ENCODE measurements at places on chromosomes 11 and 22. TPM values are rescaled to one million over a fixed set of nuclear protein-coding genes. Genes with fewer than 3 reads are reported as not detected.
A peak's percentile ranks its signal among the peaks of the same experiment; 100 is the strongest.

DNA sequence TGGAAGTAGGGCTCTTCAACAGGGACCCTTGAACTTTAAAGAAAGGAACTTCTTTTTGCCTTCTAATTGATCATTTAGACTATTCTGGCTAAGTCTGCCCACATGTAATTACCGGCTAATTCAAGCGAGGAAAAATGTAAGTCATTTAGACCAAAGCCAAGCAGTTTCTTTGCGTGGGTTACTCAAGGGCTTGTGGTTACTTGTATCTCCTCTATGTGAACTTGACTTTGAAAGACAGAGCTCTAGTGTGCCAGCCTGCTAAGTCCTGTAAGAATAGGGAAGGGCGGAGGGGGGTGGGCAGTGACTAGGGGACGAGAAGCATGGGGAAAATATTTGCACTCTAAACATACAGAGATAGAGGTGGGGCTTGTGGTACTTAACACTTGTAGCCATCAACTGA is 145.2 kb upstream of the TEAD1 start:
- H3K4me3 ChIP-seq: no peak overlapping the region
- no peaks in the 10 kb centered on the region for H3K4me1 ChIP-seq
- DNase-seq: no peak

DNA sequence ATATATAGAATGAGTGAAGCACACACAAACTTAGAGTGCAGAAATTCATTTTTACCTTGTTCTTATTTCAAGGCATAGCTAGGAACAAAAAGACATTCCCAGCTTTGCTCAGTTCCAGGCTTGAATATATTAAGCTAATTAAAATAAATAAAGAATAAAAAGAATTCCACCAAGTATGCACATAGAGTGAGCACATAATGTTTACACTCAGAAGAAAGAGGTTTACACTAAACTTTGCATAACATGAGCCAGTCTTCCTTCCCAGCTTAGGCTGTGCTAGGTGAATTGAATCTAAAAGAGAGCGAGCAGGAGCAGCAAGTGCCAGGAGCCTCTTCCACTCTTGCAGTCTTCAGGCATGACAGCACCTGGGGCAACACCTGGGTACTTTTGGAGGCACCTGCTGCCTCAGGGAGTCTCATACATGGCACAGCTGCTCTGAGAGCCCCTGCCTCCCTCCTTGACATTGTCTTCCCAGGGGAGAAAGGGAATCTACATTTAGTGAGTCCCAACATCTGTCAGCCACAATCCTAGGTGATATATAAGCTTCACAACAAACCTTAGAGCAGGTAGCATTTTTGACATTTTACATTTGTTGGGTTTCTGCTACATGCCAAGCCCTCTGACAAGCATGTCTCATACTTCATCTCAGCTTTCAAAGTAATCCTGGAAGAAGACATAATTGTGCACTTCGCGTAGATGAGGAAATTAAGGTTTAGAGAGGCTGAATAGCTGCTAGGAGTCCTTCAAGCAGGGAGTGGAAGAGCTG is 732.7 kb upstream of the TENM4 start:
- no peak overlapping the region for H3K27ac ChIP-seq
- H3K36me3 ChIP-seq: no peaks in the 10 kb centered on the region
- no peak for DNase-seq
- no peaks in the 10 kb centered on the region for H3K4me1 ChIP-seq

DNA sequence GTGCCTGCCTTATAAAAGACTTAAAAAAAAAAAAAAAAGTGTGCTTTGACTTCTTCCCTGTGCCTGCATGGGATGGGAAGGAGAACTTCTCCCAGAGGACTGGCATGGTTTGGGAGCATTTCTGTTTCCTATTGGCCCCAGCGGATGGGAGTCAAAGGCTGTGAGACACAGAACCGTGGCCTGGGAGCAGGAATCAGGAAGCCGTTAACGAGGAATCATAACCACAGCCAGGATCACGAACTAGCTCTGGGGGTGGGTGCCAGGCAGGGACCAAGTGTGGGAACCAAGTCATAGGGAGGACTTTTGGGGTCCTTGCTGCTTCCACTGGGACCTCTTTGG is 526 bp downstream of the C1QTNF6 start:
- H3K4me3 ChIP-seq: peak overlapping the region; percentile 44
- H3K36me3 ChIP-seq: no peaks in the 10 kb centered on the region
- no peak for DNase-seq

DNA sequence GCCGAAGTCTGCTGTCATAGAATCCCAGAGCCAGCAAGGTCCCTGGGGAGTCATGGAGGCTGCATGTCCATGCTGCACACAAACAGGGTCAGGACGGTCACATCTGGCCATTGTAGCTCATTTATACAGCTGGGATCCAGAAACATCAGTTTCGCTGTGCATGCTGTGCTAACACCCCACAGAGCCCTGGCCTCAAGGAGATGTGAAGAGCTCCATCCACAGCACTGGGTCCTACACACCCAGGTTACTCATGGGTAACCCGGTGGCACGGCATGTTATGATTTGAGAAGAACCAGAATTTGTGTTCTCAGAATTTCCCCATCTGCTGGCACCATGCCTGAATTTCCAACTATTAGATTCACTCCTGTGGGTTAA is 146.3 kb upstream of the ARHGAP20 start:
- DNase-seq: no peak
- H3K27ac ChIP-seq: no peak overlapping the region
- peaks cover 3% of the 10 kb centered on the region for H3K4me1 ChIP-seq
- H3K36me3 ChIP-seq: no peaks in the 10 kb centered on the region

The TSPAN18 gene
- 4.1 TPM for polyA plus RNA-seq

- no peak overlapping the region for H3K27ac ChIP-seq
- H3K4me3 ChIP-seq: no peak overlapping the region
- no peaks in the 10 kb centered on the region for H3K36me3 ChIP-seq
- no peaks in the 10 kb centered on the region for H3K27me3 ChIP-seq
- no peak for DNase-seq
Measured at GRCh38 chr22:43232445-43232844, 45.5 kb upstream of the TTLL12 start.

The SERPING1 gene
- not detected for polyA plus RNA-seq

The CRACR2B gene
- 0.18 TPM for polyA plus RNA-seq

The P2RY2 gene
- polyA plus RNA-seq: not detected

- no peaks in the 10 kb centered on the region for H3K36me3 ChIP-seq
- H3K27me3 ChIP-seq: no peaks in the 10 kb centered on the region
- H3K27ac ChIP-seq: no peak overlapping the region
- H3K4me1 ChIP-seq: peaks cover 27% of the 10 kb centered on the region
- no peak for DNase-seq
Measured at GRCh38 chr11:117809236-117810055, 12.4 kb upstream of the DSCAML1 start.

GRCh38 chr22:39839917-39840510 is 53.5 kb downstream of the ENTHD1 start:
- peaks cover 32% of the 10 kb centered on the region for H3K4me1 ChIP-seq
- H3K4me3 ChIP-seq: no peak overlapping the region
- H3K27me3 ChIP-seq: no peaks in the 10 kb centered on the region
- H3K36me3 ChIP-seq: no peaks in the 10 kb centered on the region
- DNase-seq: no peak

DNA sequence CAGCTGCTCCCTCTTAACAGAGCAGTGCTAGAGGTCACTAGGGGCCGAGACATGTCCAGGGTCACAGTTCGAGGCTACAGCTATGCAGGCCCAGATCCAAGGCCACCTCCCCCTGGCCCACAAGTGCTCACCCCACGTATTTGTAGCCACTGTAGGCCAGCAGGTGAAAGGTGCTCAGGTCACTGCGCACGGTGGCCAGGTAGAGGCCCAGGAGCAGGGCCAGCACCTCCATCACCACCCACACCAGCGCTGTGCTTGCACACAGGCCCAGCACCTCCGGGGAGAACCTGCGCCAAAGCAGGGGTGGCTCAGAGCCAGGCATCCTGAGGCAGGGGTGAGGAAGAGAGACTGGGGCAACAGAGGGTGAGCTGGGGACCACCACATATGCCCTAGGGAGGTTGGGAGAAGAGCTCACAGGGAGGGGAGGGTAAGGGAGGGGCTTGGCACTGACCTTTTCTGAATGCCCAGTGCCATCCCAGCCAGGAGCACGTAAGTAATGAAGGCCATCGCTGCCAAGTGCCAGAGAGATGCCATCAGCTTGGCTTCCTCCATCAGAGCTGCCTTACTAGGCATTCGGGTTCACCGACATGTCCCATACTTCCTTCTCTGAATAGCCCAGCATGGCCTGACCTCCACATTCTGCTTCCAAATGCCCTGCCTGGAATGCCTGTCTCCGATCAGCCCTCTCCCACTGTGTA is 3.5 kb downstream of the YIF1A start:
- DNase-seq: no peak
- no peaks in the 10 kb centered on the region for H3K36me3 ChIP-seq
- H3K4me1 ChIP-seq: peaks cover 62% of the 10 kb centered on the region
- no peaks in the 10 kb centered on the region for H3K27me3 ChIP-seq
- H3K4me3 ChIP-seq: no peak overlapping the region

DNA sequence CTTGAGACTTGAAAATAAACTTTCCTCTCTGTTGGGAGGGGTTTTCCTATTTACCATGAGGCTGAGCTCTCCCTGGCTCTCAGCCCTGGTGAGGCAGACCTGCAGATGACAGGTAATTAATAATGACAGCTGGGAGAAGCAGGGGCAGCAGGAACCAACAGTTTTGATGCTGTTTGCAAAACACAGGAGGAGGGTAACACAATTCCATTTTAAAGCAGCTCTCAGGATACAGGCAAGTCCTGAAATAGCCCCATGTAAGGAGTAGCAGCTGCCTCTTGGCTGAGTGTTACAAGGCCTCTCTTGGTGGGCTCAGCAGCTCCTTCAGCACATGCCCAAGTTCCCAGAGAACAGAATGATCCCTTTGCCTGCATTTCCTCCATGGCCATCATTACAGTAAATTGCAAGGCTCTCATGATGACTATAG is 13.3 kb downstream of the PARVA start:
- DNase-seq: no peak
- H3K36me3 ChIP-seq: peaks cover 4% of the 10 kb centered on the region
- no peak overlapping the region for H3K4me3 ChIP-seq
- H3K4me1 ChIP-seq: no peaks in the 10 kb centered on the region
- peaks cover 8% of the 10 kb centered on the region for H3K27me3 ChIP-seq

The OR51E2 gene
- polyA plus RNA-seq: not detected

DNA sequence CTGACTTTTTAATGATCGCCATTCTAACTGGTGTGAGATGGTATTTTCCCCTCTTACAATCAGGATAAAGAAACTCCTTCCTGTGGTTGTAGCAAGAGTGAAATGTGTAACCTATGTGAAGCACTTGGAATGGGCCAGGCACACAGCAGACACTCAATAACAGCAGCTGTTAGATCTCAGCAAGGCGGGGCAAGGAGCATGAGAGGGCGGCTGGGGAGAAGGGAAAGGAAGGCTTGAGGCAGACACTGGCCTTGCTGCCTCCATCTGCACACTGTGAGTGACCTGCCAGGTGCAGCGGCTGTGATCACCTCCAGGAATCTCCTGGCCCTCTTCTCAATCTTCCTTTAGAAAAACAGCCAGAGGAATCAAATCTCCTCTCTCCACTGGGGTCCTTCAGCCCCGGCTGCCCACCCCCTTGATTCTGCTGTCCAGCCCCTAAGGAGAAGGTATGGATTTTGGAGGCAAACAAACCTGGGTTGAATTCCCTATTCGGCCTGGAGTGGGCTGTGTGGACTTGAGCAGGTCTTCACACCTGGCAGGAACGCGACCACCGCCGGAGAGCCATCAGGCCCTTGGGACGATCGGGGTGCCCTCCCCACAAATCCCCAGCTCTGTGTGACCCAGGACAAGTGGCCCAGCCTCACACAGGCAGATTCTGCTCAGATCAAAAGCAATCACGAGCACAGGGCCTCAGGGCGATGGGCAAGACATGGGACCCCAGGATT is 49.0 kb downstream of the RPUSD4 start:
- H3K27ac ChIP-seq: no peak overlapping the region
- H3K27me3 ChIP-seq: no peaks in the 10 kb centered on the region
- no peak overlapping the region for H3K4me3 ChIP-seq
- DNase-seq: no peak

The TCN1 gene
- not detected for polyA plus RNA-seq

DNA sequence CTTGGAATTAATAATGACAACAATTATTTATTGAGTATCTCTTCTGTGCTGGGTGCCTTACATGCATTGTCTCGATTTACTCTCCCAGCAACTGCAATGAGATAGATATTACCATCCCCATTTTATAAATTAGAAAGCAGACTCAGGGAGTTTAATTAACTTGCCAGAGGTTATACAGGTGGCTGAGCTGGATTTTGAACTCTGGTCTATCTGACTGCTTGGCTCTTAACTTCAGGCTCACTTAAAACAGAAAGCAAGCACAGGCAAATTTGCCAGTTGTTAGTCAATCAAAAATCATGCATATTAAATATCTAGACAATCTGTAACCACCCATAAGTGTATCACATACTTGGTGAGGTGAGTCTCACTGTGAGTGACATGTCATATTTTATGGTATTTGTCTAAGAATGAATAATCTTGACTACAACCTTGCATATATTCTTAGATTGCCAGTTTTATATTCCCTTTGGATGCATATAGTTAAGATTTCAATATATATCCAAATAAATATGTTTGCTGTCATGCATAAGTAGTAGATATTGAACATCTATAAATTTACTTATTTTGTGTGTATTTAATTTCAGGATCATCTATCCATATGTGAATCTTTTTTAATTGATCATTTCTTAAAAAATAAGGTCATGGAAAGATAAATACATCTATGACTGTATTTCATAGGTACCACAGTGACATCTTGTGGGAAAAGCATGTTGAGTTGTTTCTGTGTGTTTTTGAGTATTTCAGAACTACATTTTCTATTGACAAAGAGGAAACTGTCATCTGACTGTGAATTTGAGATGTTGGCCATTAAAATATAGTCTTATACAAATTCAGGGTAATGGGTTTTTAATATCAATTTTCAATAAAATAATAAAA is 112.0 kb upstream of the ARHGAP42 start:
- H3K4me1 ChIP-seq: no peaks in the 10 kb centered on the region
- H3K4me3 ChIP-seq: no peak overlapping the region
- H3K27ac ChIP-seq: no peak overlapping the region
- no peak for DNase-seq

The INPP5J gene
- polyA plus RNA-seq: not detected

DNA sequence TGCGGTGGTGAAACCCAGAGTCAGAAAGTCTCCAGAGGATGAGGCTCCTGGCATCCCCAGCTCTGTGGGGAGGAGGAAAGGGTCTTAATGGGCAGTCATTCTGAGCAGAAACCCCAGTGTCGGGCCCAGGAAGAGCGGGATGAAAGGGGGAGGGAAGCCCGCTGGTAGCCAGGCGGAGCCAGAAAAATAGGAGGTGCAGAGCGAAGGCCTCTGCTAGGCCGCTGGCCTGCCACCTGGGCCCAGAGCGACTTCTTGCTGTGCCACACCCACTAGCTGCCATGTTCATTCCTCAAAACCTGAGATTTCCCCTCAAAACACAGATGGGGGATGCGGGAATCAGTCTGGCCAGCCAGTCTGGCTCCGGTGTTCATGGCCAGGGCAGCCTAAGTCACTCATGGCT is 650 bp upstream of the POU2AF3 start:
- no peaks in the 10 kb centered on the region for H3K36me3 ChIP-seq
- H3K27ac ChIP-seq: no peak overlapping the region
- peak overlapping the region; percentile 50 for H3K4me3 ChIP-seq
- H3K27me3 ChIP-seq: peaks cover 22% of the 10 kb centered on the region
- DNase-seq: no peak
- H3K4me1 ChIP-seq: peaks cover 3% of the 10 kb centered on the region

Data from naive thymus-derived CD8-positive, alpha-beta T cell (primary cell).